ENCODE measurements at places on chromosomes 3 and 15. TPM values are rescaled to one million over a fixed set of nuclear protein-coding genes. Genes with fewer than 3 reads are reported as not detected.

DNA sequence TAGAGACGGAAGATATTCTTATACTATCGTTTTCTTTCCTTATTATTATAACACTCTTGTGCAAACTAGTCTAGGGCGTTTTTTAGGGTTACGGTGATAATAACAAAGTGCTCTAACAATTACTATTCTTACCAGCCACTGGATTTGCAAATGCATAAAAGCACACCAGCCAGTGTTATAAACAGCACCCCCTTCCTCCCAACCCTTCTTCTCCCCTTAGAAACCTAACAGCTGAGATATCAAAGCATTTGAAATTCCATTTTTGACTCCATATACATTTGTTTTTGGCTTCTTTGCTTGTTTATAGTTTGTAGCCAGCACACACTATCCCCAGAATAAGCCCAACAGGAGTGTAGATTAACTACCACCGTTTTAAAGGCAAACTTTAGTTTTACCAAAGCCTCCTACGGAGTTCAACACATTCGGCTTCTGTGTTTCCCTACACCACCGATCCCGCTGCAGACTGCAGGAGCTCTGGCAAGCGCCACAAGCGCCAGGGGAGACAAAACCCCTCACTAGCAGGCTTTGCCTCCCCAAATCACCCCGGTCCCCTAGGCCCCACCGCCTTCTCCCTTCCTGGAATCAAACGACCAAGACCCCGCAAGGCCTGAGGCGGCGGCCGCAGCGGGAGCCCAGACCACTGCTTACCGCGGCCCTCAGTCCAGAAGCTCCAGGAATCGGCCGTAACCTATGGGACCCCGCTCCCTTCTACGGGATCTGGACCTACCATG, 461 bp downstream of the COPB2 start:
- H3K27me3 ChIP-seq: no peaks in the 10 kb centered on the region
- peaks cover 3% of the 10 kb centered on the region for H3K4me1 ChIP-seq
- no peaks in the 10 kb centered on the region for H3K36me3 ChIP-seq

- H3K36me3 ChIP-seq: no peaks in the 10 kb centered on the region
- H3K4me3 ChIP-seq: no peak overlapping the region
- no peak for DNase-seq
- H3K4me1 ChIP-seq: no peaks in the 10 kb centered on the region
- no peak overlapping the region for H3K27ac ChIP-seq
Measured at GRCh38 chr3:123586968-123587367, 2.1 kb upstream of the HACD2 start.

GRCh38 chr3:120457827-120458226, 7.0 kb upstream of the FSTL1 start:
- no peak for DNase-seq
- H3K36me3 ChIP-seq: no peaks in the 10 kb centered on the region
- H3K27me3 ChIP-seq: no peaks in the 10 kb centered on the region
- no peaks in the 10 kb centered on the region for H3K4me1 ChIP-seq

DNA sequence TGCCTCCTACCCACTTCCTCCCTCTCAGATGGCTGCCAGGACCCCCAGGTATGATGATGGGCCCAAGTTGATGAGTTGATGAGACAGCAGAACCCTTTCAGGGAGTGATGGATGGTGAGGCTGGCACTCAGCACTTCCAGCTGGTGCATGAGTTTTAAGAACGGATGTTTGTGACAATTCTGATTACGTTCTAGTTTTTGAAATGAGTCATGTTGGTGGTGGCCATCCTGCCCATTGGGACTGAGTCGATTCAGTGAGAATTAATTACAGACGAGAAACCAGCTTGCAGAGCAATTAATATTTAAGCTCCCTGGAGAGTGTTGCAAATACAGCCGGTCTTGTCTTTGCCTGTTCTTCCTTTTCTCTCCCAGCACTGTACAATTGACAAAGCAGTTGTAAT, 56.9 kb upstream of the NR2C2 start:
- H3K27me3 ChIP-seq: no peaks in the 10 kb centered on the region
- no peaks in the 10 kb centered on the region for H3K4me1 ChIP-seq
- no peak overlapping the region for H3K4me3 ChIP-seq
- no peaks in the 10 kb centered on the region for H3K36me3 ChIP-seq

The NDN gene
- polyA plus RNA-seq: 32.8 TPM
